Endodermal cell (in vitro differentiated cells): ENCODE measurements at places on chromosomes 4 and X.

GRCh38 chr4:71602289-71602900, 181.5 kb downstream of the GC start:
- H3K27ac ChIP-seq, result peak overlapping the region; percentile 27
- no peaks in the 10 kb centered on the region for H3K27me3 ChIP-seq
- H3K4me3 ChIP-seq, result no peak overlapping the region
- H3K36me3 ChIP-seq, result no peaks in the 10 kb centered on the region
- no peak for DNase-seq
- H3K4me1 ChIP-seq, result no peaks in the 10 kb centered on the region

DNA sequence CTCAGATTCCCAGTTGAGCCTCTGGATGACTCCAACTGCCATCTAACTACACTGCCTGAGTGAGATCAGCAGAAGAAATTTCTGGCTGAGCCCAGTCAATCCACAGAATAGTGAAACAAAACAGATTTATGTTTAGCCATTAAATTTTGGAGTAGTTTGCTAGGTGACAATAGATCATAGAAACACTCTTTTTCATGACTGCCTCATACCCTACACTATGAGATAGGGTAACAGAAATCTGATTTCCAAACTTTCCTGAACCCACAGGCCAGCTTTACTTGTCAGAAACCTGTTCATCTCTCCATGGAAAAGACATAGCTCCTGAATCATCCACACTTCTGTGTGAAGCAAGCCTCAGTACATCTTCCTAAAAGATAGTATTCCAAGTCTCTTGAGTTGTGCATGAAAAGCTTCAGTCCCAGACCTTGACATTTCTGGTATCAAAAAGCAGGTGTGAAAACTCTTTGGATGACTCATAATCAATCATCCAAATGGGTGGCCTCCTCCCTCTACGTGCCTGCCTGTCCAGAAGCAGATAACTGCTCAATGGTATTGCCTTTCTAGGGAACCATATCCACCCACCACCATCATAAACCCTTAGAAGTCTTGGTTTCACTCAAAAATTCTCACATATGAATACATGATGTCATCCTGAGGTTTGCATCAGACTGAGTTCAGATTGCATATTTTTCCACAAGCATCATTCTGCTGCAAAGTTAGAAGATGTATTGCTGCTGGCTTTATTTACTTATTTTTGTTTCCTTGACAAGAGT, 47.5 kb upstream of the RAP2C start:
- H3K36me3 ChIP-seq, result no peaks in the 10 kb centered on the region
- DNase-seq, result no peak
- no peak overlapping the region for H3K27ac ChIP-seq
- no peaks in the 10 kb centered on the region for H3K4me1 ChIP-seq
- H3K27me3 ChIP-seq, result no peaks in the 10 kb centered on the region

- H3K27ac ChIP-seq, result no peak overlapping the region
- no peak for DNase-seq
- no peak overlapping the region for H3K4me3 ChIP-seq
- no peaks in the 10 kb centered on the region for H3K27me3 ChIP-seq
- H3K4me1 ChIP-seq, result no peaks in the 10 kb centered on the region
These were observed 14.4 kb upstream of the CXCL8 start for GRCh38 chr4:73725985-73726384.

GRCh38 chrX:139538907-139539790, 8.6 kb downstream of the F9 start:
- H3K4me3 ChIP-seq, result no peak overlapping the region
- no peaks in the 10 kb centered on the region for H3K36me3 ChIP-seq
- peaks cover 5% of the 10 kb centered on the region for H3K4me1 ChIP-seq
